ENCODE measurements at places on chromosomes 7 and 10.
A peak's percentile ranks its signal among the peaks of the same experiment; 100 is the strongest.

- DNase-seq = no peak
Measured at GRCh38 chr10:130080461-130080814, 30.2 kb downstream of the C10orf143 start.

GRCh38 chr7:1931256-1931950 is 261.3 kb downstream of the ELFN1 start:
- DNase-seq = no peak

DNA sequence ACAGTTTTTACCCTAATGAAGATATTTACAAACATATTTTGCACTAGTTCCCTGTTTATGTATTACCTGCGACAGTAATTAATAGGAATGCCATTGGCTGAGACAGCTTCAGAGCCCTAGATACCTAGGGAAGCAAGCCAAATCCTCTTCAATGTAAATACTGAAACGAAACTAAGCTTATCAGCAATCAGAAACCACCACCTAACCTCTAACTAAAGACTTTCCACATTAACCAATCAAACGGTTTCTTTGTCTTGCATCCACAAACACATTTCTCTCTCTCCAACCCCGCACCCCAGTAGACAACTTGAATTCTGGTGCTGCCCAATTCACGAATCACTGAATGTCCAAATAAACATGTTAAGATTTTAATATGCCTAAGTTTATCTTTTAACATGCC is 474.4 kb upstream of the C7orf33 start:
- DNase-seq = no peak

DNA sequence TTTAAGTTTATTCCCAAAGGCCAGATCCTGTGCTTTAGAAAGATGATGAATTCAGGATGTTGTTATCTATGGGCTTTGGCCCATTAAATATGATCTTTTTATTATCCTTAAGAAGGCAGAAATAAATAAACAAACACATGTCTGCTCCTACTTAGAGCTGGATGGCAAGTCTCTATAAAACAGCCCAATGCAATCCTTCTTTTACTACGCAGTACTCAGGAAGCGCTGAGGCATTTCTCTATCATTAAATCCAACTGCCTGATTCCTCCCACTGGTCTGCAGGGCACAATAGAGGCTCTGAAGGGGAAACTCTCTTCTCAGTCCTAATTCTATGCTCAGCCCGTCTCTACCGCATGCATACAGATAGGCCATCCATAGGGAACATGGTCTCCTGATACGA is 144.5 kb upstream of the TMEM72 start:
- no peak for DNase-seq

DNA sequence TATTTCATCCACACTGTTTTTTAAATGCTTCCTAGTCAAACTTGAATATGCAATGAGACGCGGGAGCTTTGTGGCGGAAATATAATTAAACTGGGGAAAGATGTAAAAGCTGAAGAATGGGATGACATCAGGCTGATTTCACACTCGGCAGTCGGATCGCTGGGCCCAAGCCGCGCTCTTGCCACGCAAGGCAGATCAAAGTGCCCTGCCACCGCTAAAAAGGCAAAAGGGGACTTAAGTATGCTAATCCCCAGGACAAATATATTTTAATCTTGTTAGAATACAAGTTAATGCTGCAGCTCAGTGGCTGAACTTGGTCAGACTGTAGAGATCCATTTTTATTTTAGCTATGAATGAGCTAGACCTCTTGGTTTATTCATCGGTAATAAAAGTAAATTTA is 13.8 kb downstream of the EN2 start:
- DNase-seq = peak; percentile 63

- DNase-seq = no peak
Measured at GRCh38 chr10:84371944-84372343, 43.6 kb downstream of the CCSER2 start.

- DNase-seq = peak; percentile 50
Measured at GRCh38 chr10:1363446-1364121, 307.4 kb downstream of the WDR37 start.

DNA sequence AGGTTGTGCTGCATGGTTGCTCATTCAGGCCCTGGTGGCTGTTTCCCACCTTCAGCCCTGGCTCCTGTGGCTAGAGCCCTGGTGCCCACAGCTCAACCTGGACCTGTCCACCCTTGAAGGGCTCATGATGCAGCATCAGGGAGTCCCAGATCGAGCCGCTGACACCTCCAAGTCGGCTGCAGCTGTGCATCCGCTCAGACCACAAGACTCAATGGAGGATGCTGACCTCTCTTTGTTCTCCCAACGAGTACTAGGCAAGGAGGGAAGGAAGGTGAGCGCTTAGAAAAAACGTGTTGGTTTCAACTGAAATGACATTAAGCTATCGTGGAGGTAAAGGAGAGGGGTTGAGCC is 9.5 kb upstream of the C10orf95 start:
- no peak for DNase-seq

GRCh38 chr7:80216996-80217842 is 82.6 kb downstream of the GNAI1 start:
- no peak for DNase-seq

GRCh38 chr10:100338434-100339036 is 8.5 kb upstream of the SCD start:
- DNase-seq = peak; percentile 93

DNA sequence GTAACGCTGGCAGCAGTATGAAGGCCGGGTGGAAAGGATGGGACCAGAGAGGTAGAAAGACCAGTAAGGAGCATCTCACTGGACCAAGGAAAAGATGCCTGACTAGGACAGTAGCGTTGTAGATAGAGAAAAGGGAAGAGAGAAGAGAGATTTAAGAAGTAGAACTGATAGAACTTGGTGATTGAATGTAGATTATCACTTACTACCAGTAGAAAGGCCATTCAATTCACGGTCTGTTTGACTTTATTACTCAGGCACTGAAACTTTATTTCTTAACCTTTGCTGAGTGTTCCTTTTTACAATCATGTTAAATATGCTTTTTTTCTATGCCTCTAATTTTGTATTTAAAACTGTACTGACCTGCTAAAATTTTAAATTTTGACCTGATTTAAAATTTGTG is 12.2 kb downstream of the MCU start:
- no peak for DNase-seq

GRCh38 chr10:18753312-18753895 is 94.2 kb downstream of the ARL5B start:
- DNase-seq = no peak

GRCh38 chr10:124653811-124654651 is 90.1 kb downstream of the FAM53B start:
- no peak for DNase-seq

GRCh38 chr7:114819616-114820362 is 102.1 kb upstream of the MDFIC start:
- DNase-seq = no peak

DNA sequence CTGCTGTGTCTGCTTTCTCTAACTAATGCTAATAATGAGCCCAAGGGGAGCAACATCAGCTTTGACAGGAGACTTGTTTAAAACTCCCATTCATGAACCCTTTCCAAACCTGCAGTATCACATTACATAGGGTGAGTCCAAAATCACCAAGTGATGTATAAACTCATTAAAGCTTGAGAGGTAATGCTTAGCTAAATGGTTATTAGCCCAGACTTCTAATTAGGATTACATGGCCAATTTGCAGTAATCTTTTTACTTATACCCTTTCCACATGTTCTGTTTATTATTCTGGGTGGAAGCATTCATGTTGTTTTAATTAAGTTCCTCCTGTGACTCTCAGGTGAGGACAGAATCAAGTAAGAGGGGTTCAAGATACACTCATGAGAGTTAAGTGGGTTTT is 17.5 kb downstream of the ZNF138 start:
- DNase-seq = no peak

DNA sequence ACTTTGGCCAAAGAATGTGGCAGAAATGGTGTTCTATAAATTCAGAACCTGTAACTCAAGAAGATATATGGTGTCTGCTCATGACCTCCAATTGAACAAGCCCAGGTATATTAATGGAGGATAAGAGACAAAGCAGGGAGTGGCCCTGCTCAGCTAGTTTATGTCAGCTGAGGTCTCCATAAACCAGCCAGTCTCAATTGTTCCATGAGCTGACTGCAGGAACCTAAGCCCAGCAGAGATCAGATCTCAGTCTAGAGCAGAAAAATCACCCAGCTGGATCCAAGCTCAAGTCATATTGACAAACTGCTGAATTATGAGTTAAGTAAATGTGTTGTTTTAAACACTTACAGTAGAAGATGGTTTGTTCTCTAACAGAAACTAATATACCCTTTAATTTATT is 105.5 kb upstream of the SGCE start:
- DNase-seq = no peak

- peak; percentile 49 for DNase-seq
Measured at GRCh38 chr10:84542522-84543490, 214.4 kb downstream of the CCSER2 start.

DNA sequence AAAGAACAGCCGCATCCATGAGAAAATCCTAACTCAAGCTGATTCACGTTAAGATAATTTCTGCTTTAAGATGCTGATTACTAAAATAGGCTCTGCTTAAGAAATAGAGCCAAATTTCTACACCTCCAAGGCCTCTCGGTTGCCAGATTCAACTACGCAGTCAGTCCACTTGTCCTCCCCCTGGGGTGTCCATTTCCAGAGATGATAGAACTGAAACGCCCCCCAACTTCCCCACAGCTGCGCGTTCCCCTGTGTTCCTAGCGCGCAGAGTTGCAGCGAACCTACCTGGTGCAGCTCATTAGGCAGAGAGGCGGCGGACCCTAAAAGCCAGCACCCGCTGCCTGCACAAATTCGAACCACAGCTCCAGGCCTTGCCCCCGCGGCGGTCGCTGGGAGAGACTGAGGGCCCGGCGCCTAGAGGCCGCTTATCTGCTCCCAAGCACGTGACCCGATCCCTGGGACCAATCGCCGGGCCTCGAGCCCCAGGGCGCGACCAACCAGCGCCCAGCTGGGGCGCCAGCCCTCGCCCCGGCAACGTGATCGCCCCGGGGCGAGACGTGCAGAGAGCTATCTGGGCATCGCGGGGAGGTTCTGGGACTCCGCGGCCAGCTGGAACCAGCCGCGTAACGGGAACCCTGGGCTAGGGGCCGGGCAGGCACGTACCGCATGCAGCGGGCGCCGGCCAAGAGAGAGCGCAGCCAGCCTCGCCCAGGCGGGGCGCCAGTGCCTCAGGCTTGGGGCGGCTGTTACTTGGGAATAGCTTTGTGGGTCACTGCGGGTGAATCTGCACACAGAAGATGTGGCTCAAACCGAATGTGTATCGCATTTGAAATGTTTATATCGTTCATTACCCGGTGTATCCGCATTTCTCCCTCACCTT is at the start of gene PPP1R3C:
PPP1R3C (minus strand) TSS at position 401 of the 880 bp plus-strand sequence; CDS start at position 299, 102 bp downstream.
- peak; percentile 92 for DNase-seq

GRCh38 chr10:117653170-117653515 is 110.6 kb downstream of the EMX2 start:
- DNase-seq = no peak

DNA sequence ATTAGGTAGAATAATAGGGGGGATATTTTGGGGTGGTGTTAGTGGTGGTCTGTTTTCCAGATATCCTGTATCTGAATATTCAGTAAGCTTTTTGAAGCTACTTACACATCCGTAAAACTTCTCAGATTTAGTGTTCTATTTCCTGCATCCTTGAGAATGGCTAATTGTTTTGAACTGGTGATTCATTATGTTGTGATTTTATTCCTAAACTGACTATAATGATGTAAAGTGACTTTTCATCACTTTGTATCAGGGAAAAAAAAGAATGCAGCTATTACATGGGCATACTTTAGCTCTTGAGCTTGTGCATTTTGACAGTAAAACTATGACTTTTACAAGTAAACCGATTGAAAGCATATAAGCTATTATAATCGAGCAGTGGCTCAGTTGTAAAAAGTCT is 18.2 kb downstream of the WAC start:
- DNase-seq = no peak

- DNase-seq = peak; percentile 72
Measured at GRCh38 chr7:83514977-83515376, 134.0 kb downstream of the SEMA3E start.

DNA sequence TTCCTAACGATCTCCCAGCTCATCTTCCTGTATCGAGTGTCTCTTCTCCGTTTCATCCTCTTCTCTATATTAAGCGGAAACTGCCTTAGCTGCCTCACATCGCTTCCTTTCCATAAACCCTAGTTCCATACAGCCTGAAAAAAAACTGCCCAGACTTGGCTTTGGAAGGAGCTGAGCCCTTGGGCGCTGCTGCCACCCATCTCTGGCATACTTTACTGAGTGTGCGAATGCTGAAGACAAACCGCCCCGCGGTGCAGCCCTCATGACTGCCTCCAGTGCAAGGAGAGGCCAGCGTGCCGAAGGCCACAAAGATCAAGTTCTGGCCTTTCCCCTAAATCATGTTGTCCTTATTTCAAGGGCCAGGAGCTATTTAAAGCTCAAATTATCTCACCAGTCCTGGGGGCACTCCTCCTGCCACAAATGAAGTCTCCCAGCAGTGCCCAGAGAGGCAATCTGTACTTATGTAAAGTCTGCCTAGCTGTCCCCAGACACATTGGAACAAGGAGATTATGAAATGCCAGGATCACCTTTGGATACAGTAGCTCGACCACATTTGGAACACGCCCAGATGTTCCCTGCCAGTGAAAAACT is 25.2 kb downstream of the YWHAG start:
- DNase-seq = no peak

DNA sequence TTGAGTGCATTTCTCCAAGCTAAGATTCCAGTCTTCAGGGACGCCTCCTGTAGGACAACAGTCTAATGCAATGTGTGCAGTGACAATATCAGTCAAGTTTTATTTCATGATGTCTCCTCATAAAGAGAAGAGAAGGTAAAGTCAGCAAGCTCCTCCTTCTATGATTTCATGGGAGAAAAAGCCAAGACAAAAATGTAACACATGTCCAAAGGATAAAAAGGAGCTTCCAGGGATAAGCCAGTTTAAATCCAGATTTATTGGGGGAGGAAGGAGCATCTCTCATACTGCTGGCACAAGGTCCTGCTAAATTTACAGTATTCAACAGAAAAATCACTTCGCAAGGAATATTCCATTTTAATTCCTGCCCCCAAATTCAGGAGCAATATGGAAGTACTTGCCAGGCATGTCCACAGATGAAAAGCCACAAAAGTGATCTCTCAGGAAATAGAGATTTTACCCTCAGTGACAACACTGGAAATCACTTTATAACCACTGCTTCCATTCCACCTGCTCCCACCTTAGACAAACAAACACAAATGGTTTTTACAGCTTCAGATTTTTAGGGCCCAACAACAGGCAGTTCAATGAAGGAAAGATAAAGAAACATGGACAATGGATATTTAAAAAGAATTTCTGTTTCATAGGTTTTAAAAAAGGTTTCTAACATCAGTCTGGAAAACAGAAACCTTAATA is 677.5 kb upstream of the C7orf33 start:
- no peak for DNase-seq

Measured in endodermal cell (in vitro differentiated cells).